ENCODE measurements at places on chromosomes 2 and 18.
A peak's percentile ranks its signal among the peaks of the same experiment; 100 is the strongest.

DNA sequence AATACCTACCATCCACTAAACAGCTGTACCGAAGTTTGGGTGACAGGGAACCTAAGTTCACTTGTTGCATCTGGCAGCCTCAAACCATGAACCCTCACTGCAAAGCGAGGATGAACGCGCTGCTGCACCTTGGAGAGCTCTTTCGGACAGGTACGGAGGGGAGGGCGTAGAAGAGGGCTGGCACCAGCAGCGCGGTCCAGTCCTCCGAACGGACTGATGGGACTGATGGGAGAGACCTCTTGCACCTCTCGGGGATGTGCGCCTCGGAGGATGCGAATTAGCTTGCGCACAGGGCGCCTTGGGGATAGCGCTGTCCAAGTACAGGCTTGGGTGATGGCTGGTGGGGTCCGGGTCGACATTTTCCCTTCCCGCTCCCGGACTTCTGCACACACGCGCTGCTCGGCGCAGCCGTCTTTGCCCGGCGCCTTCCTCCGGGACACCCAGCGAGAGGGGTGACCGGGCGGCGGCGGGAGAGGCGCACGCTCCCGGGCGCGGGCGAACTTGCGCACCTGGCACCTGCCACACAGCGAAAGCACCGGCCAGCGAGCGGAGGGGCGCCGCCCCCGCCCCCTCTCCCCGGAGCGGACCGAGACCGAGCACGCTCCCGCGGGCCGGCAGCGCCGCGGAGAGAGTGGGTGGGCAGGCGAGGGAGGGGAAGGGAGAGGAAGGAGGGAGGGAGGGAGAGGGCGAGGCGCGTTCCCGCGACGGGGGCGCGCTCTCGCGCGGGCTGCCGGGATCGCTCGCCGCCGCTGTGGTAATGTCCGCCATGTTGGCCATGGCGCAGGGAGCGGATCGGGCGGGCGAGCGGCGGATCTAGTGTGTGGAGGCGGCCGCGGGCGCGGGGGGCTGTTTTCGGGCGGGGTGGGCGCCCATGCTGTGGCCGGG, at the start of gene EPC2:
EPC2 (plus strand) TSS at position 754 of the 885 bp plus-strand sequence. CDS start 267 bp downstream, outside the sequence.
- DNase-seq: peak; percentile 57

DNA sequence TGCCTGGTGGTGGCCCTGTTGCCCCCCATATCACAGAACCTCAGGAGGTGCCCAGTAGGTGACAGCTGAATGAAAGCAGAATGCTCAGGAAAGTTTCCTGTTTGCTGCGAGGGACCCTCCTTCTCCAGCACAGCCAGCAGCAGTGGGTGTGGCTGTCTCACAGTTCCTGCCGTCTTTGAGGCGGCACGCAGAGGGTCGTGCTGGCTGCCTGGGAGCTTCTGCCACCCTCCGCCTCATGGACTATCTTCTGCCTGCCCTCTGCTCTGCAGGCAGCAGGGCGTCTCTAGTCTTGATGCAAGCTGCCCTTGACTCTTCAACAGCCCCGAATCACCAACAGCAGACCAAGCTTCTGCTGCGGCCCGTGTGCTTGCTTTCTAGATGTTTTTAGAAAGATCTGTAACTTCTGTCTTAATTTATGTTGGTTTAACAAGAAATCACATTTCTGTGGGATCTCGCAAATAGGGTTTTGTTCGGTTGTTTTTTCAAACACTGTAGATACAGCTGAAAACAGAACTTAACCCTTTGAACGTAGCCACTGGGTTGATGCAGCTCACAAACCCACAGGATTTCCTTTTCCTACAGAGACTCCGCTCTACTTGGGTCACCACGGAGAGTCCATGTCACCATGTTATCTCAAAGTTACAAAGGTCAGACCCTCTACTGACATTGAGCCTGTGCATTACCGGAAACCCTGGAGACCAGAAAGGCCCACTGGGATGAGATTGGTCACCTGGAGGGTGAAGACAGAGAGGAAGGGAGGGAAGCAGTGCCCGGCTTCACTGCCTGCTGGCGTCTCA, 144.9 kb downstream of the ACOXL start:
- no peak for DNase-seq

GRCh38 chr2:231887756-231888155, 38.4 kb downstream of the NPPC start:
- no peak for DNase-seq

DNA sequence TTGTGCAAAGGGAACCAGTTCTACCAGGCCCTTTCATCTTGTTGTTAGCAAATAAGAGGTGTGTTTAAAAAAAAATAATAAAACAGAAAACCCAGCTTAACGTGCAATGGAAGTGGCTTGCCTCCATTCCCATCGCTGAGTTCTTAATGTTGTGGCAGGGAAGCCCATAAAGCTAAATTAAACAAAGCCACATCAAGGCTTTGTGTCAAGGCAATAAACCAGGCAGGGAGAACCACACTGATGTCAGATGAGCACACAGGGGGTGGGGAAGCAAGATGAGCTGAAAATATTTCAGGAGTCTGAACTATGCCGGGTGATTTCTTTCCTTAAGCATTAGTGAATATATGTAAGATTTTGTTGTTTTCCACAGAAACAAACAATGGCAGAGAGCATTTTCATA, 73.5 kb downstream of the PHLPP1 start:
- no peak for DNase-seq

DNA sequence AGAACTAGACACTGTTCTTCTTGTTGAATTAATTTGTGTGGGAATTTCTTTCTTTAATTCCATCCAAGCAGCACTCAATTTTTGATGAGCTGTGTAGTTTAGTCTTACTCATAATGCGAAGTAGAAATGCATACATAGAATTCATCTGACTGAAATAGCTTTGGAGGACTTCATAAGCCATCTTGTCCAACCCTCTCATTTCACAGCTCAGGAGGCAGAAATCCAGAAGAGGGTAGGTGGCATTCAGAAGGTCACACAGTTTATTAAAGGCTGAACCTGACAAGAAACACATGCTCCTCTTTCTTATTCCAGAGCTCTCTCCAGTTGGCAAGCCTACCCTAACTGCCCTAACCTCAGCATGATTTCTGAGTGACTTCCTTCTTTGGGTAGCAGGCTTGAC, 169.2 kb upstream of the NOSTRIN start:
- DNase-seq: no peak

DNA sequence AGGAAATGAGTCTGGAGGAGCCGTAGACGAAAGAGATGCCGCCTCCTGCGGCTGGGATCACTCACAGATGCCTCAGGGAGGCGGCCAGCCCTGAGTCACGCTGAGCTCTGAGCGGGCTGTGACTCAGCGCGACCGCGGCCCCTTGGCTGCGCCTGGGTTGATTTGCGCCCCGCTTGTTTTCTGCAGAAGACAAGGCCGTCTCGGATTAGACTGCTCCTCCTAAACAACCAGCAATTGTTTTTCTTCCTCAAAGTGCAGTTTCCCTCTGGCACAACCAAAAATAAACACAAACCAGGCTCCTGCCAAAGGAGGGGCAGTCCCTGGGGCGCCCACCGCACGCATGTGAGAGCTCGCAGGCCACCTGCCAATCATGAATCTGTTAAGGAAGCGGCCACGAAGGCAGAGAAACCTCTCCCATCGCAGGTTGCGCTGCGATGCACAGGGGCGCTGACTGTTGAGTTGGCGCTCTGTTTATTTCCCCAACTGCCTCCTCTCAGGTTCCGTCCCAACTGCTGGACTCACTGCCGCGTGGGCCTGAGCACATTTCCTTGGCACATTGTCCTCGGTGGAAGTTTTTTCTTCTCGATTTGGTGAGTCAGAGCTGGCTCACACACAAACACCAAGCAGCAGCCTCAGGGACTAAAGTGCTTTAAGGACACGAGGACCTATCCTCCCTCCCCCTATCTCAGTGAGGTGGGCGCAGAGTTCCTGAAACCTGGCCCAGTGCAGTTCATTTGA, 85.2 kb upstream of the NDUFV2 start:
- DNase-seq: peak; percentile 82

DNA sequence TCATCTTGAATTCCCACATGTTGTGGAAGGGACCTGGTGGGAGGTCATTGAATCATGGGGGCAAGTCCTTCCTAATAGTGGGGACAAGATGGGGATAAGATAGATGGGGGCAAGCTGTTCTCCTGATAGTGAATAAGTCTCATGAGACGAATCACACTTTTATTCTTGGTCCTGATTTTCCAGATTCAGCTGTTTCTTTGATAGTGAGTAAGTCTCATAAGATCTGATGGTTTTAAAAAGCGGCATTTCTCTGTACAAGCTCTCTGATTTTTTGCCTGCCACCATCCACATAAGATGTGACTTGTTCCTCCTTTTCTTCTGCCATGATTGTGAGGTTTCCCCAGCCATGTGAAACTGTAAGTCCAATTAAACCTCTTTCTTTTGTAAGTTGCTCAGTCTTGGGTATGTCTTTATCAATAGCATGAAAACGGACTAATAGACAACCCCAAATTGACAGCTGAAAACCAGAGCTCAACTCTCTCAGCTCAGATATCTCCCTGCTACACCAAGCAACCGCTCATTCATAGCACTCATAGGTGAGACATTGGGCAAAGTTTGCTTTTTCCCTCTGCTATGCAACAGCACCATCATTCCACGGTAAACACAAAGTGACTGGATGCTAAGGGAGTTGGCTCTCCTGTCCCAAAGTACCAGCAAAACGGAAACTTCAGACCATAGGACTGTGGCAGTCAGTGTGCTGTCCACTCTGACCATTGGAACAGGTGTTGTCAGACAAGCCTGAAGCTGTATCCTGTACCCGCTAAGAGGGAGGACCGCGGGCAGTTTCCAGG, 44.9 kb upstream of the TBC1D8 start:
- no peak for DNase-seq
